ENCODE measurements at places on chromosomes 13 and 19.

- DNase-seq: no peak
Measured at GRCh38 chr19:1009981-1010538, 9.8 kb downstream of the GRIN3B start.

DNA sequence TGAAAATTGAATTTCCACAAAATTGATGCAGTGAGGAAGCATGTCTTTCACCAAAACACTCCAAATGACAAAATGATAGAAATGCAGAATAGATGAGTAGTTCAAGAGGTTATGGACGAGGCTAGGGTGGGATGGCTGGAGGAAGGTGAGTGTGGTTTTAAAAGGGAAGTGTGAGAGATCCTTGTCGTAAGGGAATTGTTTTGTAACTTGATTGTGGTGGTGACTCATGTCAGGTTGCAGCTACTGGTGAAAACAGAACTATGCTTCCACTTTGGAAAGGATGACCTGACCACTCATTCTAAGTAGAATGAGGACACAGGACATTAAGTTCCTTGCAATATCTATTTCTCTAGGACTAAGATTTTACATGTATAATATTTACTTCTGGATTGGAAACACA is 345.7 kb downstream of the MTUS2 start:
- no peak for DNase-seq

DNA sequence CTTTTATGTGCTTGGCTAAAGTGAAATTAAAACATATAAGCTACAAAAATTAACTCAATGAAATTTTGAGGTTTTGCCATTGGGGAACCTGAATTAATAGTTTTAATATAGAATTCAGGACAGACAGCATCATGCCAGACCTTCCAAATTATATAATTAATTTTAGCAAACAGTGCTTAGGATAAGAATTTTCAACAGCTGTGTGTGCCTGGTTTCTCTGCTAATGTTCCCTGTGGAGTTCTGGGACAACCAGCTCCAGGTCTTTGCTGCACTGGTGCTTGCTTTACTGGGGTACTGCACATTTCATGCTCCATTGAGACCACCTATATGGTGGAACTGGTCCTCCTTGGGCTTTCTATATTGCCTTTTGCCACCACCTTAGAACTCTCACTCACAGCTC is 199.5 kb downstream of the NDFIP2 start:
- DNase-seq: no peak

- peak; percentile 16 for DNase-seq
Measured at GRCh38 chr19:17332677-17333581, 1.7 kb downstream of the ANO8 start.

DNA sequence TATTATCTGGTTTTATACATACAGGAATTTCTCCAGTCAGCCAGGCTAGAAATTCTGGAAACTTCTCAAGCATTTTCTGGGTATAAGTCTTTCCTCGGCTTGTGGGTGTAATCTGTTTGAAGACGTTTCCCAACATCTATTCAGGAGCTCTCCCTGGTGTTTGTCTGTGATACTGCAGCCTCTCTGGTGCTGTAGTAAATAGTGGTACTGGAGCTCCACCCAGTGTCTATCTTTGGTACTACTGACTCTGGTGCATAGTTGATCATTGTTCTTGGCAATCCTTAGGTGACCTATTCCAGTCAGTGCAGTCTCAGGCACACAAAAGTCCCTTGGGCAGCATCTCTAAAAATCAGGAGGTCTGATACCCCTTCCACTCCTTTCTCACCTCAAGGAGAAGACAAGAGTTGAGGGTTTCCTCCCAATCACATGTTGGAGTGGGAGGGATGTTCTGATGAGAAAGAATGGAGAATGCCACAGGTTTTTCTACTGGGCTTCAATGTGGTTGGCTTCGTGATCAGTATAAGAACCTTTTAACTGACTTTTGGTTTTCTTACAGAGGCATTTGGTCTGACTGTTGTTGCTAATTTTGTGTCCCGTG is 115.5 kb downstream of the CYSLTR2 start:
- DNase-seq: peak; percentile 20

GRCh38 chr13:71775966-71776365 is 91.0 kb downstream of the DACH1 start:
- no peak for DNase-seq

DNA sequence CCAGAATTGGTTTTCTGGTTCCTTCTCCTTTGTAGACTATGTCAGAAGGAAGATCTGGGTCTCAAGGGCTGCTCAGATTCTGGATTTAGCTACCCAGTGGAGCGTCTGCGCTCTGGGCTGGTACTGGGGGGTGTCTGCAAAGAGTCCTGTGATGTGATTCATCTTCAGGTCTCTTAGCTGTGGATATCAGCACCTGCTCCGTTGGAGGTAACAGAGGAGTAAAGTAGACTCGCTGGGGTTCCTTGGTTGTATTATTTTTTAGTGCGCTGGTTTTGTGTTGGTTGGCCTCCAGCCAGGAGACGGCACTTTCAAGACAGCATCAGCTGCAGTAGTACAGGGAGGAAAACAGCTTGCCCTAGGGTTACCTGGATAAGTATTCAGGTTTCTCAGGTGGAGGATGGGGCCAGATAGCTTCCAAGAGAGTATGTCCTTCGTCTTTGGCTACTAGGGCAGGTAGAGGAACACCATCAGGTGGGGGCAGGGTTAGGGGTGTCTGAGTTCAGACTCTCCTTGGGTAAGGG is 10.4 kb upstream of the KLK15 start:
- no peak for DNase-seq

DNA sequence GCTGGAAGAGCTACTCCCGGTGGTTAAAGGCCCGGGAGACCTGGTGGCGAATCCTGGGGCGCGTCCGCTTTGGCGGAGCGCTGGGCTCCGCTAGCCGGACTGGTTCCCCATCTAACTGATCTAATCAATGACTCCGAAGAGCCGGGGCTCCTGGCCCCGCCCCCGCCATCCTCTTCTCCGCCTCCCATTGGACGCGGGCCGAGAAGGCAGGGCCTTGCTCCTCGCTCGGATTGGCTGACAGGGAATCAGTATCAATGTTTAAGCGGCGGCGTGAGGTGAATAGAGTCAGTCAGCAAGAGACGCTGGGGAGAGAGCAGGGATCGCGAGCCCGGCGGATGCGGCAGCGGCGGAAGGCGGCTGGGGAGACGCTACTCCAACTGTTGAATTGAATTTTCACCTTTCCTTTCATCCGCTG is 1.7 kb upstream of the PCDH17 start:
- DNase-seq: no peak

DNA sequence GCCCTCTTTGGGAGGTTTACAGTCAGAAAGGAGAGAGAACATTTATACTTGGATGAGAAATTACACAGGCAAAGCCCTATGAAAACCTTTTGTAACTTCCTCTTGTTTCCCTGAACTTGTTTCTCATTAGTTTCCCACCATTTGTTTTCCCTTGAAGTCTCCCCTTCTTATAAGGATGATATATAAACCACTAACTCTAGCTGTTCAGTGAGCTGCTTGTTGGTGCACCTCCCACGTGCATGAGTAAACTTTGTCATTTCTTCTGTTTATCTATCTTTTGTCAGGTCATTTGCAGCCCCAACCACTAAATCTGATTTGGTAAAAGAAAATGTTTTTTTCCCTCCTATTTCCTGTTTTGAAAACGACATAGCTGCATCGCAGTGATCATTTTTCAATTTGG is 919.9 kb downstream of the SLITRK1 start:
- no peak for DNase-seq

DNA sequence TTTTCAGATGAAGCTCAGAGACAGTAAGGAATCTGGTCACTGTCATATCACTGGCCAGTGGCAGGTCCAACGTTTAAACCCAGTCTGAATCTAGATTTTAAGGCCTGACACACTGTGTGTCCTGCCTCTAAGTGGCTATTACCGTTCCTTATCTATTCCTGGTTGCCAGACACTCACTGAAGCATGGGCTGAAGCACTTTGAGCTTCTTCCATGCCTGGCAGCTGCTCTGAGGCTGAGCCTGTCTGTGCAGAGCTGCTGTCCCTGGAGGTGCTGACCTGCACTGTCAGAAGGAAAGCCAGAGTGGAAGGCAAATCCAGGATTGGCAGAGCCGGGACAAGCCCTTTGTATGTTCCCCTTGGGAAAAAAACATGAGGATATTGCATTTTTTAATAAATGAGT is 109.2 kb upstream of the SLC7A1 start:
- DNase-seq: no peak

DNA sequence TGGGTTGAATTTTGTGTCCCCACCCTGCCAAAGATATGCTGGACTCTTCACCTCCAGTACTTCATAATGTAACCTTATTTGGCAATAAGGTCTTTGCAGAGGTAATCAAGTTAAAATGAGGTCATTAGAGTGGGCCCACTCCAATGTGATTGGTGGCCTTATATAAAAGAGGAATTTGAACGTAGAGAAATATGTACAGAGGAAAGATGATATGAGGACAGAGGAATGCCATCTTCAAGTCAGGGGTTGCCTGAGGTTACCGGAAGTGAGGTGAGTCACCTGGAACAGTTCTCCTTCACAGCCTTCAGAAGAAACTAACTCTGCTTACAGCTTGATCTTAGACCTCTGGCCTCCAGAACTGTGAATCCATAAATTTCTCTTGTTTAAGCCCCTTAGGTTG is 69.9 kb downstream of the GPC5 start:
- no peak for DNase-seq

- DNase-seq: peak; percentile 3
Measured at GRCh38 chr19:51687791-51688670, 5.1 kb upstream of the SPACA6 start.

DNA sequence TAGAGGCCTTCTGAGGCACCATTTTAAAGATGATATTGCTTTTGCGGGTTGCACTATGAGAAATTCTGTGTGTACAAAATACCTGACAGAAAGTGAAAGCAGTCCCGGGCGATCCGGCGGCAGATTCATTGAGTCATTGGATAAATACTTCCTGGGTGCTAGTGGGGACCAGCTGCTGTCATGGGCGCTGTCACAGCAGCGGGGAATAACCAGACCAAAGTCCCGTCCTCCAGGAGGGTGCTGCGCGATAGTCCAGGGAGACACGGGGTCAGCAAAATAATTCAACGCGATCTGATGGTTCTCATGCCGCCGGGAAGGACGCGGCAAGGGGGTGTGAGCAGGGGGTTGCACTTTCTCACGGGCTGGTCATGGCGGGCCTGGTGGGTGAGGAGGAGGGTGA is 13.5 kb downstream of the ZFR2 start:
- DNase-seq: peak; percentile 41

GRCh38 chr19:58568453-58569130 is 4.5 kb downstream of the MZF1 start:
- no peak for DNase-seq

DNA sequence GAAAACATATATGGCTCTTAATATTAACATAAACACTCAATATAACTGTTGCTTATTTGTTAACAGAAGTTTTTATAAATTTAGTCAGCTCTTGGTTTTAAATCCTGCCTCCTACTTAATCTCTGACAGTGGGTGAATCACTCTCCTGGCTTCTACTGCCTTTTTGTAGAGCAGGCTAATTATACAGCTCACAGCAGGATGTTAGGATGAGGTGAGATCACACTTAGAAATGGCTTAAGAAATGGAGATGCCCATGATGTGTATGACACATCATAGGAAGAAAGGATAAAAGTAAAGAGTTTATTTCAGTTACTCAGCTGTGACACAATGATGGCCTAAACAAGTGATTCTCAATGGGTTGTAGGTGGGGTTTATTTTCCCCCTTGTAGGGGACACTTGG is 345.6 kb downstream of the SPRY2 start:
- DNase-seq: no peak

GRCh38 chr13:31322026-31322425 is 122.3 kb downstream of the B3GLCT start:
- DNase-seq: no peak

DNA sequence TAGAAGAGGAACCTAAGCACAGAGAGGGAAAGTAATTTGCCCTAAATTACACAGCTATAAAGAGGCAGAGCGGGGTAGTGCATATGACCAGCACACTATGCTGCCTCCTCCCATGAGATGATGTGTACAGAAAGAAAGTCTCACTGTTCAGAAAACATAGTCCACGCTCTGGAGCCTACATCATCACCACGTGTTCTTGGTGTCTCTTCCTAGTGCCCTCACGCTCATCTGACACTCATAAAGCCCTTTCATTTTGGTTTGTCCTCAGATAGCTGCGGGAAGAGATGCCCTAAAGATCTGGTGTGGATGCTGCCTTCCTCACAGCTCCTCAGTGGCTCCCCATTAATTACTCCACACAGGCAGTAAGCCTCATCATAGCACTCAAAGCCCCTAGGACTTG is 27.4 kb upstream of the SIAH3 start:
- DNase-seq: no peak

GRCh38 chr19:33812388-33813330 is 16.0 kb downstream of the KCTD15 start:
- no peak for DNase-seq

GRCh38 chr13:20684546-20684945 is 19.0 kb upstream of the IL17D start:
- DNase-seq: no peak

GRCh38 chr13:86918682-86919081 is 752.5 kb upstream of the SLITRK5 start:
- DNase-seq: no peak

- no peak for DNase-seq
Measured at GRCh38 chr13:99433543-99434075, 67.7 kb upstream of the TM9SF2 start.

DNA sequence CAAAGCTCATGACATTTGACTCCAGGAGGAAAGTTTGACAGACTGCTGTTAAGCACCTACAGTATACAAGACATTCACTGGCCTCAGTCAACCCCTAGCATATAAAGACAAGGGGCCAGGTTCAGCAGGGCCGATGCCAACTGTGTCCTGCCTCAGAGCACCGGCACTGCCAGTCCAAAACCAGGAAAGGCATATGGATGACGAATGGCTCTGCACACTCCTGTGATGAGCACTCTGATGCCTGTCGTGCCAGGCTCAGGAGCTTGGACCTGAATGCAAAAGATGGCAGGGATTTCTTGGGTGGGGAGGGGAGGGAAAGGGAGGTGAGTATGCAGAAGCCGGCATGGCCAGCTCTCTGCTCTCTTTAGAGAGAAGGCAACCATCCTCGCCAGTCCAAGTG is 38.9 kb downstream of the COL4A1 start:
- DNase-seq: no peak

- no peak for DNase-seq
Measured at GRCh38 chr19:44668985-44669764, 2.1 kb upstream of the CEACAM19 start.

GRCh38 chr13:39777527-39778061 is 122.1 kb downstream of the COG6 start:
- no peak for DNase-seq

- DNase-seq: no peak
Measured at GRCh38 chr13:22298530-22298929, 627.7 kb downstream of the FGF9 start.

- no peak for DNase-seq
Measured at GRCh38 chr19:13016245-13016627, 21.0 kb downstream of the NFIX start.

DNA sequence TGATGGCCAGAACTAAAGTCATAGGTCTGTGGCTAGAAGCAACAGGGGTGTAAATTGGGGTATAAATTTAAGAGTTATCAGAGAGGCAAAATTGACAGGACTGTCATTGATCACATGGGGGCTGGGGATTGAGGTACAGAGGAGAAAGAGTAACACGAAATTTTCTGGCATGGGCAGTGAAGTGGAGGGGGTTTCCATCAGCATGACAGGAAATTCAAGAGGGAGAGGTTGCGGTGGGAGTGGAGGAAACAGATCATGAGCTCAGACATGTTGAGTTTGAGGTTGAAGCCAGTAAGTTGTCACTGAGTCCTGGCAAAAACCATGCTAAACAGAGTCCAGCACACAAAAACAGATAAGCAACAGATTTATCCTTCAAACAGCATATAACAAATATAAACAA is 192.1 kb upstream of the TSC22D1 start:
- DNase-seq: no peak
